Suprapubic skin (tissue), 4 donors: ENCODE measurements at places on chromosomes 4 and X. TPM values are rescaled to one million over a fixed set of nuclear protein-coding genes. Genes with fewer than 3 reads are reported as not detected.

VCX2 gene
- total RNA-seq, result not detected

EVC gene
- 54.1 TPM for total RNA-seq

EFHC2 gene
- total RNA-seq, result 16.1 TPM

NIPAL1 gene
- total RNA-seq, result 55.6 TPM

BEX5 gene
- 1.6 TPM for total RNA-seq

CCNQ gene
- total RNA-seq, result 16.4 TPM

TLR6 gene
- total RNA-seq, result 2.1 TPM

STOX2 gene
- total RNA-seq, result 19.6 TPM

PHKA1 gene
- 4.2 TPM for total RNA-seq

RAB41 gene
- total RNA-seq, result not detected

RENBP gene
- total RNA-seq, result 1.7 TPM

AADAT gene
- not detected for total RNA-seq

STAP1 gene
- not detected for total RNA-seq

AMOT gene
- total RNA-seq, result 4.8 TPM

FAM9C gene
- total RNA-seq, result not detected

RBM46 gene
- not detected for total RNA-seq

L1CAM gene
- 10.4 TPM for total RNA-seq

CNKSR2 gene
- 0.73 TPM for total RNA-seq

ANOS1 gene
- total RNA-seq, result 3.8 TPM

TXK gene
- total RNA-seq, result 4.8 TPM

AR gene
- total RNA-seq, result 11.3 TPM

HS3ST1 gene
- total RNA-seq, result not detected

TLL1 gene
- total RNA-seq, result 6.4 TPM

GNRHR gene
- not detected for total RNA-seq

KDM5C gene
- 318 TPM for total RNA-seq

LONRF3 gene
- total RNA-seq, result 4.1 TPM

PDGFRA gene
- 16.6 TPM for total RNA-seq
